ENCODE measurements at places on chromosomes 16 and 17.

GRCh38 chr17:78641666-78642065 is 64.5 kb upstream of the DNAH17 start:
- no peak for DNase-seq

DNA sequence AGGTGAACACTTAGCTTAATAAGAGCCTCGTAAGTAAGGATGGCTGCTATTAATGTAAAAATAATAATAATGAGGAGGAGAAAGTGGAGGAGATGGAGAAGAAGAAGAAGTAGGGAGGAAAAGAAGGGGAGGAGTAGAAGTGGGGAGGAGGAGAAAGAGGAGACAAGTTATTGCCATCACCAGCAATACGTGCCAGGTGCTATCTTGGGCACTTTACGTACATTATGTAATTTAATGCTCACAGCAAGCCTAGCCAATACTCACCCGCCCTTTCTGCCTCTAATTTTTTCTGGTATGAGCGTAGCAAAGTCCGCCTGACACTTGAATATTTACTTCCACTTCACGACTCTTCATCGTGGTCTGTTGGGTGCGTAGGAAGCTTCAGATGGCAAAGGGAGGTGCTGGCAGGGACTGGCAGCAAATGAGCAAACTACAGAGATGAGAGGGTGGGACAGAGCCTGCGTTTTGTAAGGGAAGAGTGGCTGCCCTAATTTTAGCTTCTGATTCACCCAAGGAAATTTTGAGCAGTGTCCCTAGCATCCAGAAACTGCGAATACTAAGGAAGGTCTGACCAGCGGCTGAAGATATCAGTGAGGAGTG is 42.1 kb upstream of the CDH13 start:
- DNase-seq: no peak

DNA sequence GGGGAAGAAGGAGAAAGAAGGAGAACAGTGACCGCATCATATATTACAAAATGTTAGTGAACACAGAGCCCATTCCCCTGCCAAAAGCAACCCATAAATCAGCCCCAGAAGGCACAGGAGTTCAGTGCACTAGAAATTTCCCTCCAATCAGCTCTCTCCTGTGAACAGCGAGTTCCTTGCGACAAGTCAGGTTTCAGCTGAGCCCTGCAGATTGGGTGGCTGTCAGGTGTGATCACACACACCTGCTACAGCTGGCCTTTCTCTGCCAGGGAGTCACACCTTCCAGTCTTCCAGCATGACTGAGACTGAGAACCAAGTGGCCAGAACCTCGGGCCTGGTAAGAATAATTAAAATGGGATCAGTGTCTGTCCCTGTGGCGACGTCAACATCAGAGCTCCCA is 60.2 kb downstream of the SHISA9 start:
- DNase-seq: no peak

DNA sequence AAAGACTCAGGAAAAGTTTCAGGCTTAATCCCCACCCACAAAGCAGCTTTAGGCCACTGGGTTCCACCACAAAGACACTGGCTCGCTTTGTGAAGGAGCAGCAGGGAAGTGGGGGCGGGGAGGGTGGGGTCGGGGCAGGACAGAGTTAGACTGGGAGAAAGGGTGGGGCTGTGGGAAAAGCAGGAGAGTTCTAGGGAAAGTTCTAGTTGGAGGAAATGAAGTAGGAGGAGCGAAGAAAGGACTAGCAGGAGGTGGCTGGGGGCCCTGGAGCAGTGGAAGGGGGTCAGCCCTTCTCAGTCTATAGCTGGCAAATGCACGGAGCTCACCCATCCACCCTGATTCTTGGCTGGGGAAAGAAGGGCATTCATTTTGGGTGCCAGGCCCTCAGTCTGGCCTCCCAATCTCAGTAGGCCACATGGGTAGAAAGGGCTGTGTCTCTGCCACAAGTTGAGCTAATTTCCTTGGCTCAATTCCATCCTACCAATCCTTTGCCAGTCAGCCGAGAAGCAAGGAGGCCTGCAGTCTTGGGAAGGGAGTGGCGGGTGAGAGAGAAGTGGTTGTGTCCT is 4.6 kb downstream of the INPP5K start:
- DNase-seq: no peak

- no peak for DNase-seq
Measured at GRCh38 chr17:57518587-57519581, 226.2 kb downstream of the CCDC182 start.
